ENCODE measurements at places on chromosomes 3 and 15.

DNA sequence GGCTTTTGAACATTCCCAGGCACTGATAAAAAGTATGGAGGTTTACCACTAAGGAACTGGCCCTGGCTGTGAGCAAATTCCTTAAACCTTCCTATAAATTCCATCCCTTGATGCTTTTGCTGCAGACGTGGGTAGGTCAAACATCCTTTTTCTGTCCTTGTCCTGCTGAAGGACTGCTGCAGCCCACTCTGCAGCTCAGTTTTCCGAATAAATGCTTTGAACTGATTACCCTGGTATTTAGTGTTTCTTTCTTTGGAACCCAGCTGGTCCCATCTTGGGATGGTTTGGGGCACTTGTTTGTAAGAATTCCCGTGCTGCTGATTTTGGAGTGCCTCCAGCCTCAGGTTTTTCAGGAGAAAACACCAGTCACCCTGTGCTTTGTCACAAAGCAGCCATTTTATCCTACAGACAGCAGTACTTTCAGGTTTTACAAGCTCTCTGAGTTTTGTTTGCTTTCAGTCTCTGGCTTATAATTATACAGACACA, 815.9 kb downstream of the VGLL3 start:
- DNase-seq = no peak

DNA sequence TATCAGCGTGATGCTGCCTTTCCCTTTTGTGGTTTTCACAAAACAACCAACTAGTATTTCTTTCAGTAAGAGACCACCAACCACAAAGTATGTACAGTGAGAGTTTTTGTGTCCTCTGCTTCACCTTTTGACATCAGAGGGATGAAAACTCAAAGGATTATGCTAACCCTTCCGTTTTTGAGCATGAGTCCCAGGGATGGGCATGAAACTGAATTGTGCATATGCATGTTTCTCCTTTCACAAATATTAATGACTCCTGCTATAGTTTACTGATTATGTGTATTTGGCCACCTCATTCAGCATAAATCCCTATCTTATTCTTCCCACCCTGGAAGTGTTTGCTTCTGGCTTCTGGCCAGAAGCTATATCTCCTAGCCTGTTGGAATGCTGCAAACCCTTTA, 59.2 kb downstream of the RSRC1 start:
- DNase-seq = no peak

- no peak for DNase-seq
These were observed 12.4 kb downstream of the GLYCTK start for GRCh38 chr3:52299879-52300611.

DNA sequence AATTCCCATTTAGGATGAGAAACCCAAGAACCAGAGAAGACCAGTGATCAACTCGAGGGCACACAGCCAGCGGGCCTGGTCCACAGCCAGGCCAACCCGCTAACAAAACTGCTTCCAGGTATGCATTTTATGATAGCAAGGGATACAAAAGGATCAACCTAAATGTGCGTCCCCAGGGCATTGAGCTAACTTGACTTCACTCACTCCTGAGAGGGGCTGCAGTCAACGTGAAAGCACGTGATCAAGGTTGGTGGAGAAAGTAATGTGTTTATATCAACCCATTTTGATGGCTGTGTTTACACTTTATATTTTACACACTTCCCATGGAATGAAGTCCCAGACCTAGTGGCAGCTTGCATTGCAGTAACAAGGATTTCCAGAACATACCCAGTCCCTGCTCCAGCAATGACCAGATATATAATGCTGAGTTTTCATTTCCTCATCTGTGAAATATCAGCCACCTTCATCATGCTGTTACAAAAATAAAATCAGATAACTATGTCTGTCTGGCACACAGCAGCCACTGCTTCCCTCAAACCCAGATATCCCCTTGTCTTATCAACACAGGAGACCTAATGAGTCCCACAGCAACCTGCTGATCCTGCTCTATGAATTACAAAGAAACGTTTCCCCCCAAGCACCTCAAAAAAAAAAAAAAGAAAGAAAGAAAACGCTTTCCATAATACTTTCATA, 2.0 kb downstream of the KLHL6 start:
- DNase-seq = no peak

DNA sequence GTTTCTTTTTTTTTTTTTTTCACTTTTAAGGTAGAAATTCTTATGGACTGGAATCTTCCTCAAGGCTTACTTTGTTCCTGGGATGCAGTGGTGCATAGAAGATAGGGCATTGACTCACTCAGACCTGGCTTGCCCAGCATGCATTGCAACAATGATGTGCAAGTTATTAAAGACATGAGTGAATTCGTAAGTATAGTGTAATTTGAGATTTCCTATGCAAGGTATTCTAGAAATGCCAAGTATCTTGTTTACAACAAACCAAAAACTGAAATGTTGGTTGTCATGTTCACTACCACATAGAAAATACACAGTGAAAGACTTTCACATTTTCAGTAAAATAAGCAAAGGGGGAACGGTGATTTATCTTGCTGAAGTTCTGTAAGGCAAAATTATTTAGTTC, 56.5 kb upstream of the FNDC3B start:
- DNase-seq = no peak

DNA sequence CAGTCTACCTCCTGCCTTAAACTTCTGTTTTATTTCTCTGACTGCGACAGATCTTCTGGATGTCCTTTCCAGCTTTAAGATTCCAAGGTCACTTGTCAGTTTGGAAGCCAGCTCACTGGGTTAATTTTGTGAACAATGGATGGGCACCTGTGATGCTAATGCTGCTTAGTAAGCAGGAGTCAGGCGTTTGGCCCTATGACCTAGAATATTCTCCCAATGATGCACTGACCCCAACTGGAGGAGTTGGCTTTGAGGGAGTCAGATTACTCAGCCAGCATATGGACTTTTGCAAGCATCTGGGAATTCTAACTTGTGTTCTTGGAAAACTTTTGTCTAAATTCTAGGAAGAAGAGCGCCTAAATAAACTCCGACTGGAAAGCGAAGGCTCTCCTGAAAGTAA, 28.1 kb downstream of the HACD3 start:
- DNase-seq = no peak

DNA sequence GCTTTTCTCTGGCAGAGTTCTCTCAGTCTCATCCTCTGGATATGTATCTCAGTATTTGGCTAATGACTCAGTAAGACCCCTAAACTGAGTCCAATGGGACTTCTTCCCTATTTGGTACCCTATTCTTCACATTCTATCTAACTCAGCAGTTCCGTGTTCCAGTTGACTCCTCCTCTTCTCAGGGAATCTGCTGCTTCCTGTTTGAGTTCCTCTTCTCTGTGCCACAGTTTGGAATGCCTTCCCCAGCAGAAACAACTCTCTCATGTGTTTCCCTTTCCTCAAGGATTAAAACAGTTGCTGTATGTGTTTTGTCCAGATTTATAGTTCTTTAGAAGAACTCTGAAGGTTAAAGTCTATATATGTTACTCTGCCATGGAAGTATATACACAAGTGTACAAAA, 344.0 kb upstream of the RARB start:
- no peak for DNase-seq

- no peak for DNase-seq
These were observed 20.9 kb downstream of the SLC2A2 start for GRCh38 chr3:171005648-171006047.

Measured in stimulated activated CD4-positive, alpha-beta T cell treated with anti-CD3 and anti-CD28 coated beads, Interleukin-15, amount 100 ng/mL, for 48 hours (primary cell).